Neuronal stem cell (in vitro differentiated cells): ENCODE measurements at places on chromosomes 1 and 21.

DNA sequence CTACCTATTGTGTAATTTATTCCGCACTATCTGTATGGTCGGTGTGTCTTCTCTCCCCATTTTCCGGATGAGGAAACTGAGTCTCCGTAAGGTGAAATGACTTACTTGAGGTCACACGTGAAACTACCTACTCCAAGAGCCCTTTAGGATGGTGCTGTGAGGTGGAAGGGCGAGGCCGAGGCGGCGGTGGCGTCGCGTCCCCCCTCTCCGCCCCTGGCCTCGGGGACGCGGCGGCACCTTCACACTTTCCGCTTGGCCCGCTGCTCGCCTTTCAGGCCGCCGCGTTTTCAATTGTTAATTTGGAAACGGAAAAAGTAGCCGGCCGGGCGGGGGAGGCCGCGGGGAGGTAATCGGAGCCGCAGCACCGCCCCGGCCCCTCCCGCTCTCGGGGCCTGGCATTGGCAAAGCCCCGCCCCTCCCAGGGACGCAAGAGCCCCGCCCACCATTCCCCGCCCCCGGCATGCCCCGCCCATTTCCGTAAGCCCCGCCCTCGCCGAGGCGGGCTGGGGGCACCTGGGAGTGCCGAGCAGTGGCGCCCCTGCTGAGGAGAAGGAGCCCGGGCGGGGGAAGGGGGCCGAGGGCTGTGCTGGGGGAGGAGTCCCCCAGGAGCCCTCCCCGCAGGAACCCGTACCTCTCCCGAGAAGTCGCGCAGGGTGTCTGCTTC lies 18.6 kb downstream of the KCNQ4 start:
- peak; percentile 89 for DNase-seq

GRCh38 chr1:15016001-15016400 lies 137.5 kb upstream of the TMEM51 start:
- no peak for DNase-seq

- no peak for DNase-seq
These were observed 134.4 kb upstream of the SMYD2 start for GRCh38 chr1:214146523-214146922.

GRCh38 chr1:239630767-239631166 lies 244.4 kb downstream of the CHRM3 start:
- DNase-seq, result no peak

DNA sequence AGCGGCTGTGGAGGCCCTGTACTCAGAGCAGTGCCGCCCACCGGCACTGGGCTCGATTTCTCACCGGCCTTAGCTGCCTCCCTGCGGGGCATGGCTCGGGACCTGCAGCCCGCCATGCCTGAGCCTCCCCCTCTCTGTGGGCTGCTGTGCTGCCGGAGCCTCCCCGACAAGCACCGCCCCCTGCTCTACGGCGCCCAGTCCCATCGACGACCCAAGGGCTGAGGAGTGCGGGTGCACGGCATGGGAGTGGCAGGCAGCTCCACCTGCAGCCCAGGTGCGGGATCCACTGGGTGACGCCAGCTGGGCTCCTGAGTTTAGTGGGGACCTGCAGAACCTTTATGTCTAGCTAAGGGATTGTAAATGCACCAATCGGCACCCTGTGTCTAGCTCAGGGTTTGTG lies 5.2 kb upstream of the SOD1 start:
- no peak for DNase-seq

DNA sequence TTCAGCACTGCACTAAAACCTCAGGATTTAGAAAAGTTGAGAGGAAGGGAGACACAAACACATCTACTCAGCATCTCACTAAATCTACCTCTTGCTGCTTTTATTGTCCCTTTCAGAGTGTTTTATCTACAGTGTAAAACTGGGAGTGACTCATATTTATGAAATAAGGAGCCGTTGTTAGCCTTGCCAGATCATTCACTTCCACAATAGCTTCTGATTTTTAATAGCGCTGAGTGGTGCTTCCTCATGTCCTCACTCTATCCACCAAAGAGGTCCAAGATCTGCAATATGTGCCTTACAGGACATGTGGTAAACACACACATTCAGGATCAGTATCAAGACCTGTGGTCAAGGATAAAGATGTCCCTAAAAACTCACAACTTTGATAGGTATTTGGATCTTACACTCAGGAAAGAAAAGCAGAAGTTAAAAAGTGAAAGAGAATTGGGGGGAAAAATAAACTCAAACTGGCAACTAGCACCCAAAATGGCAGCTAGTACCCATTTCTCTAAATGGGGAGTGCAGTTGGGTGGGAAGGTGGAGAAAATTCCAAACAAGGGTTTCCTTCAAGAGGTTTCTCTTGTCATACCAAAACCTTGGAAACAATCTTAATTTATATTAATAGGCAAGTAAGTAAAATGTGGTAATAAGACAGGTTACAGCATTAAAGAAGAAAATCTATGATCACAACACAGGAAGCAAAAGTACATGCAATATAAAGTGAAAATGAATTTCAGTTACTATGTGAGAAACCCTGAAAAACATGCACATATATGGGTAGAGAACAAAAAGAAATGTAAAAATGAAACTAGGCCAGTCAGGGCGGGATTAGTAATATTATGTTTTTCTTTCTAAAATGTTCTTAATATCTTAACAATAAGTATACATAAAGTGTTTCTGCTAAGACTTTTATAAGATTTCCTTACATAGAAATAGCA lies 15.9 kb downstream of the DUSP10 start:
- DNase-seq, result no peak

DNA sequence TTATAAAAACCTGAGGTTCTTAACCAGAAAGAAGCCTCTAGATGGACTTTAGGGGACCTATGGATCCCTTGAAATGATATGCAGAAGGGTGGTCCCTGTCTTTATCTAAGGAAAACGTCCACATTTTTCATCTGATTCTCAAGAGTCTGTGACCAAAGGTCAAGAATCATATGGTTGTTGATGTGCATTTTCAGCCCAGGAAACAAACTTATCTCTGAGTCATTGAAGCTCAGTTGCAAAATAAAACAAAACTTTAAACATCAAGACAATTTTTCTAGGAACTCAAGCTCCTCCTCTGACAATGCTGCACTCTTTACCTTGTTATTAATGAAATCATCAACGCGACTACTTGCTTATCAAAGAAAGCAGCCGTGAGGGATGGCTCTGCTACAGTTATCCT lies 83.3 kb downstream of the TIAM1 start:
- DNase-seq, result no peak

DNA sequence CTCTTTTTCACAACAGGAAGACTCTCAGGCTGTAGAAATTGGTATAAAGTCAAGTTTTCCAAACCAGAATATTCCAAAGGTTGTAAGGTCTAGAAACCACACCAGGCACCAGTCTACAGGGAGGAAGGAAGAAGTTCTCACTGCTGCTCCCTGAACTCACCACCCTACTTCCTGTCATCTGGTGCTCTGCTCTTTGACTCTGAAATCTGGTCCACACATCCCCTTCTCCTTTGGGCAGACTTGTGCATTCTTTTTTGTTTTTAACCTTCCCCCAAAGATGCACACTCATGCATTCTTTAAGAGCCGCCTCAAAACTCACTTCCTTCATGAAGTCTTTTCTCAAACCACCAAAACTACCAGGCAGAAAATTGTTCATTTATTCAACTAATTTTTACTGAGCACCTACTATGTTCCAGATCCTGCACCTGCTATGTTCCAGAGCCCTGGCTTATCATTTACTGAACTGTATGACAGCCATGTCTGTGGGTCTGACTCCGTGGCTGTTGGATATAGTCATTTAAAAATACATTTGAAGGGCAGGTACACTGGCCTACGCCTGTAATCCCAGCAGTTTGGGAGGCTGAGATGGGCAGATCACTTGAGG lies 30.1 kb upstream of the EPS15 start:
- no peak for DNase-seq

DNA sequence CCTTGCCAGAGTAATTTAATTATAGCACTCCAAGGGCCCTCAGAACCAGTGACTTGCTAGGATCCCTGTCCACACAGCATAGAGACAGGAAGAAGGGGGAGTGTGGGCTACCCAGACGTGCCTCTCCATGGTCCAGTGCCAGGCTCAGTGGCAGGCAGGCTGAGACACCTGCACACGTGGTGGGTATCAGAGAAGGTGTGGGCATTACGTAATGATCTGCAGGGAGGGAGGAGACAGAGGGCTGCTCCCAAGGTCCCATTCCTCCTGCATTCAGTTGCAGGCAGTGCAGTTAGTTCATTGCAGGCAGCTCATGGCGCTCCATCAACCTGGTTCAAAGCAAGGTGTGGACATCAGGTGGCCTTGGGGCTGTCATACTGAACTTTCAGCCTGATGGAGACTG lies 49.9 kb downstream of the C8B start:
- no peak for DNase-seq

DNA sequence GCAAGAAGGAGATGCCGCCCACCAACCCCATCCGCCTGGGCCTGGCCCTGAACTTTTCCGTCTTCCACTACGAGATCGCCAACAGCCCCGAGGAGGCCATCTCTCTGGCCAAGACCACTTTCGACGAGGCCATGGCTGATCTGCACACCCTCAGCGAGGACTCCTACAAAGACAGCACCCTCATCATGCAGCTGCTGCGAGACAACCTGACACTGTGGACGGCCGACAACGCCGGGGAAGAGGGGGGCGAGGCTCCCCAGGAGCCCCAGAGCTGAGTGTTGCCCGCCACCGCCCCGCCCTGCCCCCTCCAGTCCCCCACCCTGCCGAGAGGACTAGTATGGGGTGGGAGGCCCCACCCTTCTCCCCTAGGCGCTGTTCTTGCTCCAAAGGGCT lies 732 bp downstream of the SFN start:
- DNase-seq, result no peak

DNA sequence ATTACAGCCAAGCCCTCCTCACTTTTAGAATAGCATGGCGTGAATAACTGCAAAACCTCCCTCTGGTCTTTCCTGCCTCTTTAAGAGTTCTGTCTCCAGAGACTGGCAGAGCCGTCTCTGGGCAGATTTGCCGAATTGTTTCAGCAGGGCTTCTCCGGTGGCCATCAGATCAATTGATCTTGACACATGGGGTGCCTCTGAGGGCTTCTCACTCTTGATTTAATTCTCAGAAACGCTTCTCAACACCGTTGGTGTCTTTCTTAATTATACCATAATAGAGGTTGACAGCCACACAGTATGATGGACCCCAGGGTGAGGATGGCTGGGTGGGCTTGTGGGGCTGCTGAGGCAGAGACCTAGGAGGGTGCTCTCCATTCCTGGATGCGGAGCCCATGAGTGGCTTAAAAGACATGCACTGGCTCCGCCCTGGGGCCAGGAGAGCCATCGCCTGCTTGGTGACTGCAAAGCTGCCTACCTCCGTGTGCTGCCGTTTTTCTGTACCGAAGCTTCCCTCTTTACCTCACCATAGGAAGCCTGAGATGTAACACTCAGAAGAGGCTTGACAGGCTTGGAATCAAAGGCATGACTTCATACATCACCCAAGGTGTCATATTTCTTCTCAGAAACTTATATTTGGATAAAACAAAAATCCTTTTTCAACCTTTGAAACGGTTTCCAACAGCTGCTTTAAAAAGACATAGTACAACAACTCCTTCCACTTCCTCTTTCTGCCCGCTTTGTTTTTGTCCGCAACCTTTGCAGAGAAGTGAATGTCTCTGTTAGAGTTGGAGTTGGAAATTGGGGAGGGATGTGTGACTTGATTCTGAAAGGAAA lies 82.9 kb downstream of the GALNT2 start:
- no peak for DNase-seq

- DNase-seq, result no peak
These were observed 51.9 kb downstream of the CDC7 start for GRCh38 chr1:91552596-91552995.

GRCh38 chr1:44903011-44903680 lies 60.1 kb upstream of the PTCH2 start:
- DNase-seq, result no peak

DNA sequence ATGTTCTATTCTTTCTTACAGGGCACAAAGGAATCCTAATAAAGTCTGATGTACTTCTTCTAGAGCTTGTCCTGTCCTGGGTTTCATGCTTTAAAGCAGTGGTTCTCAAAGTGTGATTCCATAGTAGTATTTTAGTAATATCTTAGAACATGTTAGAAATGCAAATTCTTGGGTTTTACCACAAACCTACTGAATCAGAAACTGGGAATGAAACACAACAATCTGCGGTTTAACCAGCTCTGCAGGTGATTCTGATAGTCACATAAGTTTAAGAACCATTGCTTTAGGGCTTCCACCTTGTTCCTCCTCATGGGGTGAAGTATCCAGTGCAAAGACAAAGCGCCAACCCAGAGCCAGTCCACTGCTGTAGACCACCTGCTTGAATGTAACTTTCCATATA lies 41.1 kb downstream of the NGF start:
- no peak for DNase-seq

DNA sequence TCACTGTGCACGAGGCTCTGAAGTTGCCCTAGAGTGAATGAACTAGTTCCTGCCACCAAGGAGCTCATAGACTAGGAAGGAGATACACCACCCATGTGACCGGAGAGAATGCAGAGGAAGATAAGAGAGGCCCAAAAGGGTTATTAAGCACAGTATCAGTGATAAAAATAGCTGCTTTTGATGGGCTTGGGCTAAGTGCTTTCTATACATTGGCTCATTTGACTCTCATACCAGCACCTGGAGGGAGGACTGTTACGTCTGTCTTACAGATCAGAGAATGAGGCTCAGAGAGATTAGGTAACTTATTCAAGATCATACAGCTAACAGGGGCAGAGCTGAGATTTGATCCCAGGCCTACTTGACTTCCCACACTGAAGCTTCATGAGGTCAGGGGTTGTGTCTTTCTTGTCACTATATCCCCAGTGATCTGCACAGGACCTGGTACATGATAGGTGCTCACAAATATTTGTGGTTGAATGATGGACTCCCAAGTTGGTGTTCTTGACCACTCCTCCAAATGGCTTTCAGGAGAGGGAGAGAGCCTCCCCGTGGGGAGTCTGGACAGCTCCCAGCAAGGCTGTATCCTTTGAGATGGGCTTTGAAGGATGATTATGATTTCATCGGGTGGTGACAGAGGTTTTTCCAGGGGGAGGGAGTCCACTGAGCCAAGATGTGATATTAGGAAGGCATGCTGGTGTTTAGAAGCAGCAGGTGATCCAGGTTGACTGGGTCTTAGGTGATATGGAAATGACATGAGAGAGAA lies 14.4 kb downstream of the PPFIA4 start:
- DNase-seq, result no peak

- DNase-seq, result no peak
These were observed 14.0 kb upstream of the PEF1 start for GRCh38 chr1:31658721-31659120.

- no peak for DNase-seq
These were observed 69.5 kb downstream of the KCNK2 start for GRCh38 chr1:215151841-215152549.

DNA sequence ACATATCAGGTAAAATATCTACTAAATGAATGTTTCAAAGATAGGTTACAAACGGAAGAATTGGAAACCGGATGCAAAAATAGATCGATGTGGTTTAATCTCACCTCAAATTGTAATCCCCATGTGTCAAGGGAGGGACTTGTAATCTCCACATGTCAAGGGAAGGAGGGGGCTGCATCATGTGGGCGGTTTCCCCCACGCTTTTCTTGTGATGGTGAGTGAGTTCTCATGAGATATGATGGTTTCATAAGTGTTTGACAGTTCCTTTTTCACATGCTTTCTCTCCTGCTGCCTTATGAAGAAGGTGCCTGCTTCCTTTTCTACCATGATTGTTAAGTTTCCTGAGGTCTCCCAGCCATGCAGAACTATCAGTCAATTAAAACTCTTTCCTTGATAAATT lies 408.7 kb upstream of the TMPRSS15 start:
- DNase-seq, result no peak
